ENCODE measurements at places on chromosomes 16 and 17. TPM values are rescaled to one million over a fixed set of nuclear protein-coding genes. Genes with fewer than 3 reads are reported as not detected.

HOXB2 gene
- 0.65 TPM for total RNA-seq

ANKRD40CL gene
- not detected for total RNA-seq

RPH3AL gene
- 26.5 TPM for total RNA-seq

KCNH6 gene
- not detected for total RNA-seq

CREBBP gene
- 13.4 TPM for total RNA-seq

Data from A549 treated with Hydrocortisone at 1 μM for 4 hours (cell line).